ENCODE measurements at places on chromosomes 12 and 14.
A peak's percentile ranks its signal among the peaks of the same experiment; 100 is the strongest.

DNA sequence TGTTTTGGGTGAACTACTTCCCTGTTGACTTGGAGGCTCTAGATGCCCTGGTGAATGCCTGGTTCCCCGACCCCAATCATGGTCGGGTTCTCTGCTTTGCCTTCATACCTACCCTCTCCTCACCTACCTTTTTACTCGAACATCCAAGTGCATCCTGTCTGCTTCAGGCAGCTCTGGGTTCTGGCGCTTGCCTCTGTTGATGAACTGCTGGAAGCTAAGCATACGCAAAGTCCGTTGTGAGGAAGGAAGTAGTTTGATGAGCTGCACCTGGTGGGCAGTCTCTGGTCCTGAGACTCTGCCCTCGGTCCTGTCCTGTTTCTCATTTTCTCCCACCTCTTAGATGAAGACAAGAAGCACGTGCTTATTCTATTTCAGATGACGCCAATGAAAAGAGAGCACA lies 13.6 kb downstream of the KCNH3 start:
- DNase-seq, result no peak

DNA sequence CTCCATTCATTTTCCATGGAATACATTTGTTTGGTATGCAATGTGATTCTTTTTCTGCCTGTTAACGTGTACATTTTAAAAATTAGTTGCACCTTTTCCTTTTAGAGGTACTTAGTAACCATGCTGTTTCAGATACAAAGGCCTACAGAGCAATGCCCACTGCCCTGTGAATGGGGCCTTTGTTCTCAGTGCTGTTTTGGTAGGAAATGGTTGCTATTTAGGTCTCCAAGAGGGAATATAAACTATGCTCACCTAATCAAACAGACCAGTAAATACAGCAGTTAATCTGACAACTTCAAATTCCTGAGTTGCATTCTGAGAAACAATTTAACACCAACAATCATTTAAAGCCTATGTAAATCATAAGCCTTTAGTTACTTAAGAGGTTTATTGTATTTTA lies 188.7 kb downstream of the BCAT1 start:
- DNase-seq, result no peak

GRCh38 chr14:106069804-106070625 lies 543.6 kb downstream of the TMEM121 start:
- DNase-seq, result no peak

GRCh38 chr14:35470755-35471154 lies 63.2 kb upstream of the INSM2 start:
- no peak for DNase-seq

- DNase-seq, result no peak
Observed at GRCh38 chr12:120235369-120236323, 29.9 kb downstream of the PXN start.

DNA sequence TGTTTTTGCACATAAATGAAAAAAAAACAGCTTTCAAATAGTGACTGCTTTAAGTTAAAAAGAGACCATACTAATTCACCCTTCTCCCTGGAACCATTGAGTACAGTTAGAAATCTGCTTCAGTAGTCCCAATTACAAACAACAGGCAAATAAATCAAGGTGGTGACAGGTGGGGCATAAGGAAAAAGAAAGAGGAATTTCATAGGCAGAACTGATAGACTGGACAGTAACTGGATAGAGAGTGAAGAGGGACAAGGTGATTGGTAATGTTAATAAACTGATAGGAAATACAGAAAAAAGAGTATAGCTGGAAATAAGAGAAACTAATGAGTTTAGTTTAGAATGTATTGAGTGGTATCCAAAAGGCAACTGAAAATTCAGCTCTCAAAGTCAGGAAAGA lies 56.0 kb downstream of the SLC41A2 start:
- no peak for DNase-seq

DNA sequence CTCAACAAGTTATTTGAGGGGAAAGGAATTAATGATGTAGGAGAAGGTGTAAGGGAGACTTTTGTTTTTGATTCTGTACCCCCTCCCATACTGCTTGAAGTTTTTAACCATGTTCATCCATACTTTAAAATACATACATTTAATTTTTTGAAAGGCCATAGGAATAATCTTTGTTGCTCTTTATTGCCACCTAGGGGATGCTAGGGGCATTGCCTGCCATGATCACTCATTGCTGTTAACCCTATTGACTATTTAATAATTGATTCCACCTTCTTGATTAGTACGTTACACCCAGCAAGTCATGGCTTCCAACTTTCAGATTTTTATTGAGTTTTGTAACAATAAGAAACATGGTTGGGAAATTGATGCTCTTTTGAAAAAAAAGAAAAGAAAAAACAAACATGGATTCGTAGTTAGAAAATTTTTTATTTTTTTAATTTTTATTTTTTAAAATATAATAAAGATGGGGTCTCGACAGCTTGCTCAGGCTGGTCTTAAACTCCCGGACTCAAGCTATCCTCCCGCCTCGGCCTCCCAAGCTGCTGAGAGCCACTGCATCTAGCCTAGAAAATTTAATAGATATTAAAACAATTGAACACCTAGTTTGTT lies 8.5 kb upstream of the PRKAB1 start:
- peak; percentile 76 for DNase-seq

DNA sequence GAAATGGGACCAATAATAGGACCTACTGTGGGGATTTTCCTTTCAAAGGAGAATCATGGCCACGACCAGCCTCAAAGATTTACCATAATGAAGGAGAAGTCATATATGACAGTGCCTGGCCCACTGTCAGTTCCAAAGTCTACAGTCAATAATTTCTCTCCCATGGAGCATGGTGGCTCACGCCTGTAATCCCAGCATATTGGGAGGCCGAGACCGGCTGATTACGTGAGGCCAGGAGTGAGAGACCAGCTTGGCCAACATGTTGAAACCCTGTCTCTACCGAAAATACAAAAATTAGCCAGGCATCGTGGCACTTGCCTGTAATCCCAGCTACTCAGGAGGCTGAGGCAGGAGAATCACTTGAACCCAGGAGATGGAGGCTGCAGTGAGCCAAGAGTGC lies 13.8 kb downstream of the IRF2BPL start:
- no peak for DNase-seq

GRCh38 chr12:16095531-16096110 lies 181.9 kb downstream of the SLC15A5 start:
- DNase-seq, result no peak

- no peak for DNase-seq
Observed at GRCh38 chr14:89660166-89660565, 243.1 kb upstream of the FOXN3 start.

DNA sequence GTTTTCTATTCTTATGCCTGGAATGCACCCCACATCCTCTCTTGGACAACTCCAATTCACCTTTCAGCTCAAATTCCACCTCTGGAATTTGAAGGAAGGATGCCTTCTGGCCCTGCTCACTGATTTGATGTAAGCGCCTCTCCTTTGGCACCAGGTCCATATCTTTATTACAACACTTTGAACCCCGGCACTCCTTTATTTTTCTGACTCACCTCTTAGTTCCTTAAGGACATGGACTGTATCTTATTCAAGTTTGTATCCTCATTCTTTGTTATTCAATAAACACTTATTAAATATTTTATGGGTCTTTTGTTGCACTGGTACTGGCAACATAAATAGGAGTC lies 3.1 kb downstream of the GALC start:
- no peak for DNase-seq

- no peak for DNase-seq
Observed at GRCh38 chr12:111503116-111503515, 96.0 kb downstream of the ATXN2 start.

- no peak for DNase-seq
Observed at GRCh38 chr12:103807561-103808238, 33.3 kb downstream of the NT5DC3 start.

DNA sequence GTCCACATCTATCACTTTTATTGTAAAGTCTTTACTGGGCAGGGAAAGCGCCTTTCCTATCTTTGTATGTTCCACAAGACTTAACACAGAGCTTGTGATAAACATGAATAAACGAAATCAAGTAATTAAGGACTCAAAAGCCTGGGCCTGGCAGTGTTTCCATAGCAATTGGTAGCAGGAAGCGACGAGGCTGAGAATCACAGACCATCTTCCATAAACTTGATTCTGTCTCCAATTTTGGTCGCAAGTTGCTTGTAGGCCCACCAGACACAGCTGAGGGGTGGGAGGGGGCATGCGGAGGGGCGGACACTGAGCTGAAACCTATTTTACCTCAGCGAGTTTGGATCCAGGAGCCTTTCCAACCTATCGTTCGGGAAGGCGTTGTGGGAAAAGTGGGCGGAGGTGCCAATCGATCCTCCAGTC lies 302 bp downstream of the CCDC38 start:
- no peak for DNase-seq

- no peak for DNase-seq
Observed at GRCh38 chr12:54341378-54342300, 16.7 kb downstream of the COPZ1 start.

GRCh38 chr14:100530270-100531072 lies 56.7 kb downstream of the BEGAIN start:
- DNase-seq, result no peak

DNA sequence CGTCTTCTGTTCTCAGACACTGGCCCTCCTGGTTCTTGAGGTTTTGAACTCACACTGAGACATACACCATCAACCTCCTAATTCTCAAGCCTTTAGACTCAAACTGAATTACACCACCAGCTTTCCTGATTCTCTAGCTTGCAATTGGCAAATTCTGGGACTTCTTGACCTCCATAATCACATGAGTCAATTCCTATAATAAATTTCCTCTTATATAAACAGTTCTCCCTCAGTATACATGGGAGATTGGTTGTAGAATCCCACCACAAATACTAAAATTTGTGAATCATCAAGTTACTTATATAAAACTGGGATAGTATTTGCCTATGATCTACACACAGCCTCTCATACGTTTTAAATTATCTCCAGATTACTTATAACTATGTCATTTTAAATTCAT lies 162.2 kb downstream of the DIO2 start:
- no peak for DNase-seq

- peak; percentile 74 for DNase-seq
Observed at GRCh38 chr12:106248846-106249371, 1.1 kb upstream of the CKAP4 start.

GRCh38 chr14:87864356-87865270 lies 128.4 kb downstream of the GALC start:
- DNase-seq, result no peak

- no peak for DNase-seq
Observed at GRCh38 chr14:92719421-92719820, 29.0 kb downstream of the LGMN start.

DNA sequence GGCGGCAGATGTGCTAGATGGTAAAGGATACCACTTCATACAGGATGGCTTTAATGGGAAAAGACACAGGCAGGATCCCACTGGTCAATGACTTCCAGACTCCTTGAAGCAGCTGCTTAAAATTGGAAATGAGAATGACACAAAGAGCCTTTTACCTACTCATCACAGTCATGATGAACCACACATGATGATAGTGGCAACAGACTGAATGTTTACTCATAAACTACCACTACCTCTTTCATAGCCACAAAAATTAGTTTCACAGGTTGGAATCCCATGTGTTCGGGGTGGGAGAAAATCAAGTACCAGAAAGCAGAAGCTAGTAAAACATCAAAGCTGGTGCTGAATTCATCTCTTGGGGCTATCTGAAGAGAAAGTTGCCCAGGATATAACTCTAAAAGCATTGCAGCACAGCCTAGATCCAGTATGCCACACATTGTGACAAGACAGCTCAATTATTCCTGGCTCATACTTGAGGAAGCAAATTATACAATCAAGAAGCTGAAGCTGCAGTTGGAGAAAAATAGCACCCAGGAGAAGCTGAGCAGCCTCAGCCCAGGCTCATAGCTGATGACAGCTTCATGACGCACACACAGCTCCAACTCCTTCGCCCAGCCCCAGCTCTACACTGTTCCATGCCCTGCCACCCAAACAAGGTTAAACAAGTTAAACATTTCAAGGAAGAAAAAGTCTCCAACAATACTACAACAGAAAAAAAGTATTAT lies 29.0 kb upstream of the C12orf50 start:
- no peak for DNase-seq

DNA sequence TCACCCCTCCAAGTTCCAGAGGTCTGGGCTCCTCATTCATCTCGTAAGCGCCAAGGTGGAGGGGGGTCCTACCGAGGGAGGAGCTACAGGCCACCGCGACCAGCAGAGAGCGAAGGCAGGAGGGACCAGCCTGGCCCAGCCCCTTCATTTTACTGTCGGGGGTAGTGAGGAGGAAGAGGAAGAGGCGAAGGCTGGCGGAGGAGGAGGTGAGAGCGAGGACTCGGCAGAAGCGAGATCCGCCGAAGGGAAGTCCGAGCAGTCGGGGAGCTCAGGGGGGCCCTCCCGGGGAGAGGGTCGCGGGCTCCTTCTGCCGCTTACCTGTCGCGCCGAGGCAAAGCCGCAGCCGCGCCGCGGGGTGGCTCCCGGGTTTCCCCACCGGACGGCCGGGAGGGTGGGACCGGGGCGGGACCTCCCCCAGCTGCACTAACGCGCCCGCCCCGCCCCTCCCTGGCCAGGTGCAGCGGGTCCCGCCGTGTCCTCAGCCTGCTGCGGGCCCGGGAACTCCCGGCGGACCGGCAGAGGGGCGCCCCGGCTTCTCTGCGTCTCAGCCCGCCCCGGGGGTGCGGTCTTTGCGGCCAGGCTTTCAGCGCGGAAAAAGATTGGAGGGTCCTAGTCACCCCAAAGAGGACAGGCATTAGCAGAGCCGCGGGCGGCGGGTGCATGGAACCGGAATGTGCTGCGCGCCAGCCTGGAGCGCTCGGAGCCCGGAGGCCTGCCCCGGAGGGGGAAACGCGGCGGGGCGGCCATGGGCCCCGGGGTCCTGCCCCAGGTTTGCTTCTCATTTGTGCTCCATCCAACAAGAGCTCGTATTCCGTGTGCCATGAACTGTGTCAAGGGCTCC lies at the start of gene GALNT6:
GALNT6 (minus strand) TSS at position 124 of the 841 bp plus-strand sequence. CDS start 11,625 bp downstream, outside the sequence.
- peak; percentile 91 for DNase-seq

GRCh38 chr14:103232031-103232808 lies 101.8 kb upstream of the EIF5 start:
- no peak for DNase-seq

Data from activated effector memory CD4-positive, alpha-beta T cell treated with anti-CD3 and anti-CD28 coated beads, Interleukin-2, amount 50 U/mL, for 16 hours (primary cell).